GM04503 (cell line): ENCODE measurements at places on chromosomes 1 and 21.

DNA sequence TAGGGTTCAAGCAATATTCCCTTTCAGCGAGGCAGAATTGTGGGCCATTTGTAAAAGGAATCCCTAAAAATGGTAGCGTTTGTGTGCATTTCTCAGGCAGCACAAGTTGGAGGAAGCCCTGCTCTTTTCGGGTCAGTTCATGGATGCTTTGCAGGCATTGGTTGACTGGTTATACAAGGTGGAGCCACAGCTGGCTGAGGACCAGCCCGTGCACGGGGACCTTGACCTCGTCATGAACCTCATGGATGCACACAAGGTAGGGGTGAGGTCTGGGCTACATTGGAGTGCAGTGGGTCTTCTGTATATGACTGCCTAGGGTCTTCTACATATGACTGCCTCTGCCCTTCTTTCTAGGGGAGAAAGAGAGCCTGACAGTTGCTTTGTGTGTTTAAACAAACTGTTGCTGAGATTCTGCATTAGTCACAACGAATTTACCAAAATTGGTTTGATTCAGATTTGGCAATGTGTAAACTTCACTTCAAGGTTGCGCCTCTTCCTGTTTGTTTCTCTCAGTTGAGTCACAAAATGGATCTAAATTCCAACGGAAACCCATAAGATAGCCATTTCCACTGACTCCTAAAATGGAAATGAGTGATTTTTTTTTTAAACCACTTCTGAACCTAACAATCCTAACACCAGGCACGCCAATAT is 40.4 kb upstream of the BMP8A start:
- peak; percentile 47 for DNase-seq

- no peak for DNase-seq
Measured at GRCh38 chr1:179807691-179808485, 64.8 kb downstream of the FAM163A start.

GRCh38 chr1:183273300-183273699 is 87.2 kb downstream of the LAMC2 start:
- no peak for DNase-seq

DNA sequence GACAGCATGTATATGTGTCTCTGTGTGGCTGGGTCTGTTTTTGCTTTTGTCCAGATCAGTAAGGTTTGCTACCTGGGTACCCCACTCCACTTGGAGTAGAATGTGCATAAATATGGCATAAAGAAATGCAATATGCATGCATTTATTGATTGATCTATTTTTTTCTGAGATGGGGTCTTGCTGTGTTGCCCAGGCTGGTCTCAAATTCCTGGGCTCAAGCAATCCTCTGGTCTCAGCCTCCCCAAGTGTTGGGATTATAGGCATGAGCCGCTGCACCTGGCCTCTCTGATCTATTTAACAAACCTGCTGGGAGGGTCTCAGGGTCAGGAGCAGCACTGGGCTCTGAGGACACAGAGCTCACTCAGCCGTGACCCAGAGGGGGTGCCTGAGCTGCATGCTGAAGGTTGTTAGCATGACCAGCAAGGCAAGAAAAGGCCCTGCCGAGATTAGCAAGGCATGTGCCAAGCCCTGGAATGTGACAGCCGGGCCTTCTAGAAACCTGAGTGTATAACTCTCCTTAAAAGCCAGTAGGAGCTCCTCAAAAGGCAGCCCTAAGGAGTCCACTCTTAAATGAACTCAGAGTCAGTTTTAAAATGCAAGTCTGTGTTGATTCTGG is 22.5 kb downstream of the PCSK9 start:
- DNase-seq = no peak

GRCh38 chr21:27062443-27062842 is 95.6 kb upstream of the ADAMTS5 start:
- no peak for DNase-seq

GRCh38 chr1:230270185-230270558 is 156.0 kb downstream of the PGBD5 start:
- no peak for DNase-seq

GRCh38 chr21:35775778-35776544 is 284.4 kb downstream of the SETD4 start:
- no peak for DNase-seq

- no peak for DNase-seq
Measured at GRCh38 chr1:17561561-17561985, 22.1 kb downstream of the ARHGEF10L start.

GRCh38 chr1:80918380-80918779 is 882.4 kb upstream of the ADGRL2 start:
- no peak for DNase-seq

GRCh38 chr1:162025541-162025940 is 1.9 kb upstream of the OLFML2B start:
- DNase-seq = no peak

- no peak for DNase-seq
Measured at GRCh38 chr1:54409156-54410142, 3.3 kb upstream of the SSBP3 start.

- DNase-seq = peak; percentile 51
Measured at GRCh38 chr1:54153535-54154439, 987 bp upstream of the CDCP2 start.

- DNase-seq = no peak
Measured at GRCh38 chr1:187451238-187451637, 622.5 kb downstream of the PLA2G4A start.

GRCh38 chr1:8424539-8425116 is 106.7 kb downstream of the SLC45A1 start:
- no peak for DNase-seq

GRCh38 chr1:170692866-170693575 is 29.1 kb downstream of the PRRX1 start:
- DNase-seq = no peak

GRCh38 chr1:31872658-31873636 is 57.1 kb upstream of the SPOCD1 start:
- no peak for DNase-seq

GRCh38 chr1:23693599-23693998 is 2.0 kb downstream of the RPL11 start:
- no peak for DNase-seq

DNA sequence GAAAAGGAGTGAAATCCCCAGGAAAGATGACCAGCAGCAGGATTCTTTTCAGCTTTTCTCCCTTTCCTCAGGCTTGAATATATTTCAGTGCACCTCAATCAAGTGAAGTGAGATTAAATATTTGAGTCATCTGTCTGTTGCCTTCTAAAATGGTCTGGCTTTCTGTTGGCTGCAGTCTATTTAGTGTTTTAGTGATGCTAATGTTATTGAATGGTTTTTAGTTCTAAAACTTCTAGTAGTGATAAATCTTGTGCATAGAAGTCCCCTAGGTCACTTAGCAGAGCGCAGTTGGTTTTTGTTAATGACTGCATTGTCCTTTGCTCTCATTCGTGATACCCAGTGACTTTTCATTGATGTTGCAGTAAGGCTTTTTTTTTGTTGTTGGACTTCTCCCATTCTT is 53.5 kb downstream of the ITSN1 start:
- DNase-seq = no peak

DNA sequence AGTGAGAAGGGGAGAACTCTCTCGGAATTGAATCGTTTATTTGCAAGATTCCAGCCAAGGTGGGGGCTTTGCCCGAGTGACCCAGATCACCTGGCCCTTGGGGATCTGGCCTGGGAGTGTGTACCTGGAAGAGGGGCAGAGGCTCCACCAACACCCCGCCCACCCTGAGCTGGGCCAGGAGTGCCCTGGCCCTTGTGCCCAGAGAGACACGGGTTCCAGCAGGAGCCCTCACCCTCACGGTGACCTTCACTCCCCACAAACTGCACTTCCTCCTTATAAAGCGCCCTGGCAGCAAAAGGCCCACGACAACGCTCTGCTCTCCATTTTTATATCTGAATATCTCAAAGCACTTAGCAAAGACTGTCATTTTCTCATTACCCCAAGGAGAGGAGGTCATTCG is 16.6 kb downstream of the CASZ1 start:
- DNase-seq = no peak

GRCh38 chr21:32858628-32859027 is 87.1 kb upstream of the PAXBP1 start:
- DNase-seq = no peak

- DNase-seq = no peak
Measured at GRCh38 chr1:156203331-156203730, 9.4 kb downstream of the SLC25A44 start.

- DNase-seq = no peak
Measured at GRCh38 chr1:52659851-52660596, 27.1 kb downstream of the SHISAL2A start.

DNA sequence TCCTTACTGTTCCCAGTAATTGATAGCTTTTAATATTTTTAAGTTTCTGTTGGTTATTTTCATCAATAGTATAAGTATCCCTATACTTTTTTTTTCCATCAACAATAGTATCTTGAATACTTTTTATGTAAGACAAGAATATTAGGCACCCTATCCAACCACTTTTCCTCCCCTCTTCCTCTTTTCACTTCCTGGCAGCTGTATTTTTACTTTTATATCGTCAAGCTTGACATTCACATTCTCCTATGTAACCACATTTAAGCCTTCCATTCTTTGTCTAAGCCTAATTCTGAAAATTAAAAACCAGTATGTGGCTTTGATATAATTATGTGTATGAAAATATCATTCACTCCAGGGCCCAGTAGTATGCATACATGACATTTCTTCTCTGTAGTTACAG is 9.3 kb downstream of the TMEM39B start:
- no peak for DNase-seq

GRCh38 chr1:25599969-25600610 is 16.5 kb upstream of the MAN1C1 start:
- DNase-seq = no peak

DNA sequence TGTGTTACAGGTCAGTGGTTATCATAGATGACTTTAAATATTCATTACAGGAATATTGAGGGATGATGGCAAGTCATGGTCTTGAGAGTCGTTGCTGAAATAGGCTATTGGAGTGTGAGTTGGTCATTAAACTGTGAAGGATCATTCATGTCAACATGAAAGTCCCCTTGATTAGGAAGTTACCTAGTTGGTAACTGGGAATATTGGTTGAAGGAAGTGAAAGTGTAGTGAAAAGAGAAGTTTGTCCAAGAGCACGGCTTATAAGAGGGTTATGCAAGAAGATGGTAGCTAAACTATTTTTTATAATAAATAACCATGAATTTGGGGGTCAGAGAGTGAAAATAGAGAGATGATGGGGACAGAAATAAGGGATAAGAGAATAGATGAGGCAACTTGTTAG is 16.9 kb downstream of the CRB1 start:
- DNase-seq = no peak

DNA sequence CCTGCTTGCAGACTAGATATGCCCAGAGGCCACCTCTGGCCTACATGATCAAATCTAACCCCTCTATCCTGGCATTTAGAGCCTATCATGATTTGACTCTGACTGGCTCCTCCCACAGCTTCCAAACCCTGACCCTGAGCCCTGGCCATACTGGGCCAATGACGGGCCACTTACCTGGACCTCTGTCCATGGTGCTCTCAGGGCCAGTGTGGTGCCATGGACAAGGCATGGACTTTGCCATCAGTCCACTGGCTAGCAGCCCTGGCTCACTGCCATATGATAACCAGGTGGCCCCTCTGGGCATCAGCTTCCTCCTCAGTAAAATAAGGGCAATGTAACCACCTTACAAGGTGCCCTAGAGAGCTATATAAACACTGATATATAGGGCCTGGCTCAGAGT is 713.4 kb downstream of the PTPRU start:
- no peak for DNase-seq

DNA sequence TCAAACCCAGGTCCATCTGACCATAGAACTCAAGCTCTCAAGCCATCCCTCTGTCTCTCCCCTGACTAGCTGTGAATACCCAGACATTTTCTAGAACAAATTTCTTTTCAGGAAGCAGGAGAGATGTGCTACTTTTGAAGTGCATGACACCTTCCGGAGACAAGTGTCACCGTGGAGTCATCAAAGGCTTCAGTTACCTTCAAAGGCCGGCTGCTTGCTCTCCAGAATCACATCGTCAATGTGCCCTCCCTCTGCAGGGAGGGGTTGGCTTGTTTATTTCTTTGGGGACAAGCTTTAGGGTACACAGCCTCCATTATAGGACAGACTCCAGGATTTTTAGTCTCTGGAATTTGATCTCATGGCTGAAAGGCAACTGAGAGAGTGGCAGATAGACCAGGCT is 37.7 kb upstream of the IGSF21 start:
- no peak for DNase-seq

DNA sequence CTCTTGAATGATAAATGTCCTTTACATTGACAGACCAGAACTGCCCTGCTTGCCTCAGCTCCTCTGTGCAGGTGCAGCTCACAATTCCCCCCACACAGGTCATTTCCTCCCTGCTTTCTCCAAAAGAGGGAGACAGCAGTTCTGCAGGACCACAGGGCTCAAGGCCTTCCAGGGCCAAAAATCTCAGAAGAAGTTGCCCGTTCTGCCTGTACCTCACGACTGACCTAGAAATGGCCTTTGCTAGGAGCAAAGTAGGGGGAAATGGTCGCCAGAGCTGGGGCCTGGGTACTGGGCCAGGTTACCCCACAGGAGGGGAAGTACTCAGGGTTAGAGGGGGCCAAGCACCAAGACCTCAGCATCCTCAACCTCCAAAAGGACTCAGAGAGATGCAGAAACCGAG is 11.1 kb downstream of the RNU1-2 start:
- no peak for DNase-seq

DNA sequence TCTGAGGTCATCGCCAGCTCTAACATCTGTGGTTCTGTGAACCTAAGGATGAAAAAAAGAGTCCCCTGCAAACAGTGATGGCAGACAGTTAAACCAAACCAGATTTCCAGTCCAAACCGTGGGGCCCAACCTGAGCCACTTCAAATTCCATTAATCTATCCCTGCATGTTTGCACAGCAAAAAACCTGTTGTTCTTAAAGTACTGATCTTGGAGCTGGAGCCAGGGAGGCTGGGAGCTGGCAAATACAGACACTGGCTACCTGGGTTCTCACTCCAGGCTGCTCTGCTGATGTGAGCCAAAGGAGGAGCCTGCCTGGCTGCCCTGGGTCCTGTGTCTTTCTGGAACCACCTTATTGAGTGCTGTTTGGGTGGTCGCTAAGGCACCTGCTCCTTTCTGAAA is 16.4 kb downstream of the LDLRAD1 start:
- DNase-seq = no peak

- DNase-seq = no peak
Measured at GRCh38 chr1:33943978-33944377, 80.1 kb downstream of the HMGB4 start.

- no peak for DNase-seq
Measured at GRCh38 chr1:93219443-93219842, 38.9 kb downstream of the CCDC18 start.

DNA sequence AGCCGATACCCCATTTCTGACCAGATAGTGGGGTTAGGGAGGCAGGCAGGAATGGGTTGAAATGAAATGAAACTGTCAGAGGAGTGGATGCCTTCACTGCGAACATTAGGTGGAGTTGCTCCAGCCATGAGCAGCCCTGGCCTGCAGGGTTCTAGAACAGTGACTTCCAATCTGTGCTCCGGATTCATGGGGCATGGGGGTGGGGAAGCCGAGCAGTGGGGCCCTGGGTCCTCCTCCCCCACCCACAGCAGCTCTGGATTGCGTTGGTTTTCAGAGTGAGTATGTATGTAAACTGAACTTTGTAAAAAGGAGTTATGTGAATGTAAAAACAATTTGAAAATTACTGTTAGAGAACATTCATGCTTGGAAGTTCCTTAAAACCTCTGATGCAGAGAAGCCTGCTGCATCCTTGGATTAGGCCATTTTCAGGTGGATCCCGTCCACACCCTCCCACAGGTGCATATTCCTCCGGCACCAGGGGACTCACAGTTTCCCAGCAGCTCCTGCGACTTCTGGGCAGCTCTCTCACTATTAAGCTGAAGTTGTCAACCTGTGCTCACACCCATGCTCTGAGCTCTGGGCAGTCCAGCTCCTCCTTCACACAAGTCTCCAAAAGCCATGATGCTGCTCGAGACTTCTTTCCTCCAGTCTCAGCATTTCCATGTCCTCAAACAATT is 54.4 kb upstream of the EDN2 start:
- DNase-seq = no peak
